CD8-positive, alpha-beta T cell (primary cell): ENCODE measurements at places on chromosomes 5 and 9. TPM values are rescaled to one million over a fixed set of nuclear protein-coding genes. Genes with fewer than 3 reads are reported as not detected.

Gene CTXN3
- not detected for total RNA-seq

Gene PCDHGB4
- total RNA-seq, result not detected

Gene ITGA1
- 4.6 TPM for total RNA-seq

Gene PCDH12
- not detected for total RNA-seq

Gene PCDHGA7
- total RNA-seq, result 0.14 TPM

Gene TICAM2
- 0.36 TPM for total RNA-seq

Gene AGXT2
- total RNA-seq, result not detected

Gene TPD52L3
- not detected for total RNA-seq

Gene PRRT1B
- total RNA-seq, result not detected

Gene CCL21
- total RNA-seq, result not detected

Gene WNT8A
- total RNA-seq, result not detected

Gene IFNA21
- not detected for total RNA-seq

Gene ABCA1
- total RNA-seq, result 11.4 TPM

Gene NUTM2G
- total RNA-seq, result not detected

Gene FOXD4L6
- total RNA-seq, result not detected

Gene LOX
- not detected for total RNA-seq

Gene GM2A
- 5.0 TPM for total RNA-seq
